Hepatocyte (in vitro differentiated cells): ENCODE measurements at places on chromosomes 5 and 9.
A peak's percentile ranks its signal among the peaks of the same experiment; 100 is the strongest.

DNA sequence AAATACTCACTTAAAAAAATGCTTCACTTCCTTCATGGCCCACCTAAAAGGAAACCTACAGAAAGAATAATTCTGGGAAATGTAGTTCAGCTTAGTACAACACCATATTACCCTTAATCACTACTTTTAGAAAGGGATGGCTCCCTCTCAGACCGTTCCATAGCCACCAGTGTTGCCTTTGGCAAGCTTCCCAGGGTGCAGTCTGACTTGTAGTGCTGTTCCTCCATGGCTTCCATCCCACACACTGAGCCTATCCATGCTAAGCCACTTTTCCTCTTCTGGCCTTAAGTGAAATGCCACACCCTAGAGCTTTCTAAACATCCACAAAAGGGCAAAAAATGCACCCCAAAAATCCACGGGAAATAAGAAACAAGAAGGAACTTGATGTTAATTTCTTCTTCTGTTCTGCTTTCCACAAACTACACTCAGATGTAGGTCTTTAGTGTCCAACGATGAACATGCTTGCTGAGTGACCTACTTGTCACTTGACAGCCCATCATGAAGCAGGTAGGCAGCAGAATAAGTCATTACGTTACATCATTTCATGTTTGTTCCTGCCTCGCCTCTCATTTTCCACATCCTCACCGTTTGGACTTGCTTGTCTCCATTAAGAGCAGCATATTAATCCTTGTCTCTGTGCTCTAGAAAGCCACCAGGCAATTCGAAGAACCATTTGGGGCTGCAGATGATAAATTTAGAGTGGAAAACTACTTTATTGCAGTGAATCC is 391.1 kb upstream of the GRAMD2B start:
- no peak for DNase-seq

DNA sequence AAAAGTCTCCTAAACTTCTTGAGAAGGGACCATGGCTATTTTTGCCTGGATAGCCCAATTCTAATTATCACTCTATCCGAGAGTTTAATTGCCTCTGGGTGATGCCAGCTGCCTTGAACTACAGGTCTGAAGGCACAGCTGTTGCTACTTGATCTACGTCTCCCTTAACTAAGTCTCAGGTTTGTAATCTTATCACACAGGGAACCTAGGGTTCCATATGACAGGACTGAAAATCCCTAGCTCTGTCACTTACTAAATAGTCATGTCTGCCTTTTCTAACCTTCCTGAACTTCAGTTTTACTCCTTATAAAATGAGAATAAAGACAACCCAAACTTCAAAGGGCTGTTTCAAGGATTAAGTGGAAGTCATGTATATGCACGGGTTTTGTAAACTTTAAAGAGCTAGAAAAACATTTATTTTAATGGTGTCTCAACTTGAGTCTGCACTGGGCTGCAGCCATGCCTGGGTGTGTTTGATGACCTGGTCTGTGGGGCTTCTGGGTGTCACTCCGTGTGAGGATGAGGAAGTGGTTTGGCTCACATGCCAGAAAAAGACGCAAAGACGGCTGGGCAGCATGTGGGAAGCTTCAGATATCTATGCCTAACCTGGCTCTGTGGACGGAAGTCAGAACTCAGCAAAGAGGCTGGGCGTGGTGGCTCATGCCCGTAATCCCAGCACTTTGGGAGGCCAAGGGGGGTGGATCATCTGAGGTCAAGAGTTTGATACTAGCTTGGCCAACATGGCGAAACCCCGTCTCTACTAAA is 129.3 kb upstream of the SLC44A1 start:
- no peak for DNase-seq

DNA sequence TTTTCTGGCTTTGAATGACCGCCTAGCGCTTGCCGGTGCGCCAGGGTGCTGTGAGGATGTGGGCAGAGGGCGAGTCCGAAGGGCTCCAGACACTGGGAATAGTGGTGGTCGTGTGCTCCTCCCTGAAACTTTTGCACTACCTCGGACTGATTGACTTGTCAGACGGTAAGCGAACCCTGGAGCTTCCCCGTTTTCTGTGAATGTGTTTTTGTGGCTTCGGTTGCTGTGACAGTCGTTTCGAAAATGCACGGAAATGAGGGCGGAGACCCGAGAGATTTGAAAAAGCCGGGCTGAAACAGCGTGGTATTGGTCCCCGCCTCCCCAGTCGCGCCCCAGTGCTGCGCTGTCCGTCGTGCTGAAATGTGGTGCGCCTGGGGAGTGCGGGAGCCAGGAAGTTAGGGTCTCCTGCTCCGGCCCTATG is 102.5 kb upstream of the GABRP start:
- peak; percentile 81 for DNase-seq

DNA sequence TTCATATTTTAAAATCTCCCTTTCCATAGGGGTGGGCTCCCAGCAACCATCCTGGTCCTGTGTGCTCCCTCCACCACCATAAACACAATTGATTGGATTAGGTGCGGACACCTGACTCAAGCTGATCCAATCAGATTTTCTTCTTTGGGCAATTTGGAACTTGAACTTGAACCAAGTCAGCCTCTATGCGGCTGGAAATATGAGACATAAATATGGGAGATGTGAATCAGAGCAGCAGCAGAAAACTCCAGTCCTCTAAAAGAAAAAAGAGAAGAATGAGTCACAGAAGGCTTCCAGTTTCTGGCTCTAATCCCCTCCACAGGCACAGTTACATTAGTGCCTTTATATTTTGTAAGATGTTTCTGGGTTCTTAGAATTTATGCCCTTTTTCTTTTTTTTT is 306.6 kb downstream of the MLLT3 start:
- peak; percentile 31 for DNase-seq

DNA sequence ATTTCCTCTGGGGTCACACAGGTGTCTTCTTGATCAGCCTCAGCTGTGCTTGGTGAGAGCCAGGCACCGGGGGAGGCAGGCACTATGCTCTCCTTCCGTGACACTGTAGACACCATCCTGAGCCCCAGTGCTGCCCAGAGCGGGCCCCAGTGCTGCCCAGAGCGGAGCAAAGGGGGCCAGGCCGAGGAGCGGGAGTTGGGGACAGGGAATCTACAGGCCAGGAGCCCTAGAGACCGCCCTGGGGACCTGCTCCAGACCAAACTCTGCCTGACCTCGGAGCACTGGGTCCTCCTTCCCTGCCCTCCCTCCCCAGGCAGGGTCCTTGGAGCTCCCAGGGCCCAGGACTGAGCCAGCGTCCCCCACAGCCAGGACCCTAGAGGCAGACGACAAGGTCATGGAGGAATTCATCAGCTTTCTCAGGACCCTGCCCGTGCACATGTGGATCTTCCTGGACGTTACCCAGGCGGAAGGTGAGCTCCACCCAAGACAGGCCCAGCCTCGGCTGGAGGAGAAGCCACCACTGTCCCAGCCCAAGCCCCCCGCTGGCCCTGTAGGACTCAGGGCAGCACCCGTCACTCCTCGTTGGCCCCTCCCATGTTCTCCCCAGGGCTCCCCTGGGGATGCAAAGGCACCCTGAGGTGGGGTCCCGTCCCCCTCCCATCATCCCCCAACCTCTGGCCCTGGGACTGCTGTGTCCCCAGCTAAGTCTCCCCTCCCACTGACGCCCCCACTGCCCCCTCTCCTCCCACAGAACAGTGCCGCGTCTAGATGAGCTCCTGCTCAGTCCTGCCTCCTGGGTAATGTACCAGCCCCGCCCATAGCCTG is 30.2 kb downstream of the PAEP start:
- DNase-seq, result peak; percentile 3

- DNase-seq, result no peak
Observed at GRCh38 chr5:27316271-27316650, 277.9 kb upstream of the CDH9 start.

GRCh38 chr9:28212979-28213378 is 639.7 kb upstream of the C9orf72 start:
- peak; percentile 58 for DNase-seq

- DNase-seq, result no peak
Observed at GRCh38 chr5:172715421-172715780, 55.6 kb downstream of the DUSP1 start.

- no peak for DNase-seq
Observed at GRCh38 chr5:150585781-150586341, 54.6 kb upstream of the SYNPO start.

- no peak for DNase-seq
Observed at GRCh38 chr5:167458412-167458811, 833.0 kb upstream of the WWC1 start.

DNA sequence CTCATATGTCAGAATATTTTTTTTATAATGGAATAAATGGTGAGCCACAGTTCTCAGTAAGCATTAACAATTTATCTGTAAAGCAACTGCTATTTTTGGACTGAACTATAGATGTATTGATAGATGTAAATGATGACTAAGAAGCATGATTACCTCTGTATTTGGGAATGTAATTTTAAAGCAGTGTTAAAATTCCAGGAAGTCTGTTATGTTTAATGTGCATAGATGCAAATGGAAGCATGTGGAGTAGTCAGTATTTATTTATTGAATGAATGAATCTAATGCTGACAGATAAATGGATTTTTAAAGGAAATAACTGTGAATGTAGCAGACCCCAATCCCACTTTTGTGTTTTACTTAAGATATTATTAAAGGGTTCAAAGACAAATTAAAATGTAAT is 95.0 kb downstream of the ATG10 start:
- DNase-seq, result no peak

DNA sequence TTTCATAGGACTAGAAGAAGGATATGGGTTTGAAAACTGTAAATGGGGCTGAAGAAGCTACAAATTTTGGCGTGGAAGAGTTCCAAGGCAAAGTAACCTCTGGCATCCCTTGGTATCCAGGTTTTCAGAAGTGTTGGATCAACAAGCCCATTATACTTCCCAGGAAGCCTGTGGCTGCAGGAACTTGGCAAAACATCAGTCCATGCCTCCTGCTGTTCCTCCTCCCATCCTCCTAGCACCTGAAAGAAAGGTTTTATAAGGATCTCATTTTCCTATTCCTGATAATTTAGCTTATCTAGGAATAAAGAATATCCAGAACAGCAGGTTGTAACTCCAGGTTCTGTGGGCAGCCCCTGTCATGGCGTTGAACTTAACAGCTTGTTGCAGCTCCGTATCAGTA is 72.5 kb upstream of the LPAR1 start:
- DNase-seq, result no peak

- no peak for DNase-seq
Observed at GRCh38 chr5:37111426-37112382, 137.5 kb downstream of the CPLANE1 start.
